Cerebellum (tissue), 4 donors: ENCODE measurements at places on chromosomes 5 and 9.
A peak's percentile ranks its signal among the peaks of the same experiment; 100 is the strongest.

- DNase-seq = no peak
Measured at GRCh38 chr5:124527220-124527991, 219.0 kb downstream of the ZNF608 start.

GRCh38 chr5:14097998-14098471, 45.1 kb upstream of the TRIO start:
- DNase-seq = no peak

- no peak for DNase-seq
Measured at GRCh38 chr5:130978475-130978874, 186.6 kb downstream of the HINT1 start.

- DNase-seq = no peak
Measured at GRCh38 chr5:136023958-136024541, 4.7 kb upstream of the TGFBI start.

GRCh38 chr9:126673689-126674364, 60.1 kb downstream of the LMX1B start:
- DNase-seq = peak; percentile 29

DNA sequence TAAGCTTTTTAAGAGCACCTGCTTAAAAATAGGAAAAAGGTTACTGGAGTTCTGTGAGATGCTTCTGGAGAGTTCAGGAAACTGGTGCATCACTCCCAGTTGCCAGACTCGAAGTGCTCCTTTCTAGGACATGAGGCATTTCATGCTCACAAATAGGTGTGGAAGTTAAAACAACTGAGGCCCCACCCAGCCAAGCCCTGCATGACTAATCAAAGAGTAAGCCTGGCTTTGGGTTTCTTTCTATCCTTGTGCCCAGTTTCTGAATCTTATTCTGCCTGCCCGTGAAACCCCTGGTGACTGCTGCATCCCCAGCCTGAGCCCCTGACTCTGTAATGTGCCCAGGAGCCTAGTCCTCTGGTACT, 7.7 kb downstream of the SPINK9 start:
- DNase-seq = no peak

GRCh38 chr5:156598964-156599363, 251.1 kb upstream of the PPP1R2B start:
- no peak for DNase-seq

DNA sequence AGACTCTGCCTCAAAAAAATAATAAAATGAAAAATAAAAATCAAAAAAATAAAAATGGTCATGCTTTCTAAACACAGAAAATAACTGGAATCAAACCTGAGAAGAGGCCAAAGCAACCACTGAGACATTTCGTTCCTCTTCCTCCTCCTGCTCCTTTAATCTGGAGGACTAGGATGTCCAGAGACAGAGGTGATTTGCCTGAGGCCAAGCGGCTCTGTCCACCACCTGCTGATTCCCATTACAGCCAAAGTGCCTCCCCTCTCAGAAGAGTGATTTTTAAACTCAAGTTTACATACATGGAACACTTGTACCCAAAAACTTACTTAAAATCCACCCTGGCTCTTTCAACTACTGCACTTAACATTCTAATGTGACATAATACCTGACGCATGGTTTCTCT, 65.6 kb downstream of the TLE1 start:
- DNase-seq = no peak

GRCh38 chr5:146188358-146188757, 5.9 kb upstream of the LARS1 start:
- DNase-seq = no peak

GRCh38 chr5:56457887-56458812, 225.0 kb upstream of the ANKRD55 start:
- DNase-seq = peak; percentile 78

DNA sequence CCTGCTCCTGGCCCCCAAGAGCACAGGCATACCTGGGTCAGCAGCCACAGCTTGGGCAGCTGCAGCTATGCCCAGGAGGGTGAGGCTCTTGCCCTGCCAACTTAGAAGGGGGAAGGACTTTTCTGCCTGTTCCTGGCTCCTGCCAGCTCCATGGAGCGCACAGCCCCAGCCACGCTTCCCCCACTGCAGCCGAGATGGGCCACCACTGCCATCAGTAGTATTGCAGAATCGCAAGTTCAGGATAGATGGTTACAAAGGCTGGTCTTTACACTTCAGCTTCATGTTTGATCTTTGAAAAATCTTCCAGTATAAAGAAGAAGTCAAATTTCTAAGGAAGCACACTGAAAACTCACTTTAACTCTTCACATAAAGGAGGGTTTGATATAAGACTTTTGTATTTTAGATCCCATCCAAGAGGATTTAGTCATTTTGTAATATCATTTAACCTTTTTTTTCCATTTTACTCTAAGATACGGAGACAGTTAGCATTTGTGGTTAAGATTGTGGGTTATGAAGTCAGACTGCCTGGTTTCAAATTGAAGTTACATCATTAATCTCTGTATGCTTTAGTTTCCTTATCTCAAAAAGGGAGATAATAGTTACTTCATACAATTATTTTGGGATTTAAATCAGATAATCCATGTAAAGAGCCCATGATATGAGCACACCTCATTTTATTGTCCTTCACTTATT, 81.8 kb downstream of the NLN start:
- DNase-seq = no peak

DNA sequence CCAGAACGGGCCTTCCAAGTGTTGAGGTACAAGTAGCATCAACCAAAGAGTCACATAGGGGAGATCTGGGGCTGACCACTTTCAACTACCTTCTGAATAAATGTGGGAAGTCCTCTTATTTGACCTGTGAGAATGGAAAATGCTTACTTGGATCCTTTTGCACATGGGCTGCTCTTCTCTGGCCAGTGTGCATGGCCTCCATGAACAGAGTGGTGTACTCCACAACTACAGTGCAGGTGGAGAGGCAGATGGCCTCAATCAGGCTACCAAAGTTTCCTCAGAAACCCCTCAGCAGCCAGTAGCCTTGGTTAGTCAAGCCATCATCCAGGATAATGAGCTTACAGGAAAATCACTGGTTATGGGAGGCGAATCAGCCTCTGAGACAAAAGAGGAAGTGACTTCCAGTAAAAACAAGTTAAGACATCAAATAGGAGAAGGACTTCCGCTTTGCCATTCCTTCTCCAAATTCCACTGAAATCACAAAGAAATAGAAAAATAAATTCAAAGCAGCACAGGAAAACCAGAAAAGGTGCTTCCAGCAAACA, 18.3 kb upstream of the FCHO2 start:
- DNase-seq = no peak

DNA sequence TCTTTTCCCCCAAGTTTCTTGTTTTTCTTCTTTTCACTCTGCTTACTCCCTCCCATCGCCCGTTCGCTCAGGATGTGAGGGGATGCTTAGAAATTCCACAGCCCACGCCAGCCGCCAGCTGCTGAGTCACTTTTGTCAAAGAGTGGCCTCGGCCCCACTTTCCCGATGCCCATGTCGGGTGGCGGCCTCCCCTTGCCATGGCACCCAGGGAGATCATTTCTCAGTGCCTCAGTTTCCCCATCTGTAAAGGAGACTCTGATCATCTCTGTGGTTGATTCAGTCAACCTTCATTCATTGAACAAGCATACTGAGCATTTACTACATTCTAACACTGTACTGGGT, 353 bp upstream of the PDGFRB start:
- no peak for DNase-seq

DNA sequence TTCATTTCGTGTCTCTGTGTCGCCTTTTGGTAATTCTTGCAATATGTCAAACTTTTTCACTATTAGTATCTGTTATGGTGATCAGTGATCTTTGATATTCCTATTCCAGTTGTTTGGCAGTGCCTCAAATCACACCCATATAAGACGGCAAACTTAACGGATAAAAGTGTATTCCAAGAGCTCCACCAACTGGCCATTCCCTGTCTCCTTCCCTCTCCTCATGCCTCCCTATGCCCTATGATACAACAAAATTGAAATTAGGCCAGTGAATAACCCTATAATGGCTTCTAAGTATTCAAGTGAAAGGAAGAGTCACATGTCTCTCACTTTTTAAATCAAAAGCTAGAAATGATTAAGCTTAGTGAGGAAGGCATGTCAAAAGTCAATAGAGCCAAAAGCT, 74.8 kb downstream of the CDK5RAP2 start:
- no peak for DNase-seq

GRCh38 chr5:181054138-181054537, 14.1 kb downstream of the BTNL9 start:
- no peak for DNase-seq

DNA sequence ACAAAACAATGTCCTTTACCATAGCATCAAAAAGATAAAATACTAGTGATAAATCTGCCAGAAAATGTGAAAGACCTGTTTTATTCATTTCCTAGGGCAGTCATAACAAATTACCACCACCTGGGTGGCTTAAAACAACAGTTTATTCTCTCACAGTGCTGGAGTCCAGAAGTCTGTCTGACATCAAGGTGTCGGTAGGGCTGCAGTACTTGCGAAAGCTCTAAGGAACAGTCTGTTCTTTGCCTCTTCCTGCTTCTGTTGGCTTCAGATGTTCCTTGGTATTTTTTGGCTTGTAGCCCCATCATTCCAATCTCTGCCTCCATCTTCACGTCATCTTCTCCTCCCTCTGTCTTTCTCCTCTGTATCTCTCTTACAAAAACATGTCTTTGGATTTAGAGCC, 51.0 kb downstream of the PTPDC1 start:
- DNase-seq = no peak

GRCh38 chr5:95520206-95520605, 34.6 kb downstream of the SKIC3 start:
- peak; percentile 17 for DNase-seq

DNA sequence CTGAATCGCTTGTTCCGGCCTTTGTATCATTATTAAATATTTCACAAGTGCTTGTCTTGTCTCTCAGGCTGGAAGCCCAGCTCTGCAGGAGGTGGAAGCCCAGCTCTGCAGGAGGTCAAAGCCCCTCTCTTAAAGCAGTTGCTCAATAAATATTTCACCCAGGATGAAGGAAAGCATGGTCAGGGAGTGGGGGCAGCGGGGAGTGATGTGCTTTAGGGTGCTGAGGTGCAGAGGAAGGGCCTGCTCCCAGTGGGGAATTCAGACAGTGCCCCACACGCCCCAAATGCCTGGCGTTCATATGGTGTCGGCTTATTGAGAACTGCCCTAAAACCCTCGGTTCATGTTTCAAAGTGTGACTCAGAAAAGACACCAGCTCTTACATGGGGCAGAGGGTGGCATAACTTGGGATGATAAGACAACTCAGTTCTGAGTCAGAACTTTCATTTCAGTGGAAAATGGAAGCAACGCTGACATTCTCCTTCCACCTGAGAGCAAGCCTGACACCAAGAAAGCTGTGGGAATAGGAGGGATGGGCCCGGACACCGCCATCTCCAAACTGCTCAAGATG, 114.3 kb upstream of the DAP start:
- no peak for DNase-seq

DNA sequence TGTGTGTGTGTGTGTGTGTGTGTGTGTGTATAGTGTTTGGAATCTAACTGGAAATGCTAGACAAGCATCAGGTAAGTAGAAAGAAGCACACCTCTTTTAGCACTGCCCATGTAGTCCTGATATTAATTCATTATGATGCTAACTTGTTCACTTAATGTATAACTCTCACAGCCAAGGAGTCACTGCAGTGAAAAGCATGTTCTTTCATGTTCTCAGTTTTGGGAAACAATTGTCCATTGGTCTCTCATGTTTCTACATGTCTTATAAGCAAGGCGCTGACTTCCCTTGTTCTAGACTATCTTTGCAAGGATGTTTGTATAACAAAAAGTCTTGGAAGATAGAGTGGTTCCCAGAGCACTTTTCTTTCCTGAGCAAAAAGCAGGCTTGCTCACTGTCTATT, 148.8 kb upstream of the TNPO1 start:
- DNase-seq = no peak

DNA sequence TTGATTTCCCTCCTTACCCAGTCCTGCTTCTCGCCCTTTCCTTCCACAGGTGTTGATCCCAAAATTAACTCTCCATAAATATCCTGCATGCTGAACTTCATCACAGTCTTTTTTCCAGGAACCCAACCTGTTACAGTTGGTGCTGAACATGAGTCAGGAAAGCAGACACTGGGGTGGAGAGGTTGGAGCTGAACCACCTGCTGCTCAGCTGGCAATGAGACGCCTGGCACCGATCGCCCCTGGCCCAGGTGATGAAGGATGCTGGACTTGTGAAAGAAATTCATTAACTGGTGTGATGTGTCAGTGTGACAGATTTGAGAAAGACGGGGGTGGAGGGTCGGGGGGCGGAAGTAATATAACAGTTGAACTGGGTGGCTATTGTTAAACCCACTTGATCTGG, 30.6 kb downstream of the CPLX2 start:
- peak; percentile 72 for DNase-seq

GRCh38 chr5:52190737-52191136, 597.0 kb upstream of the ITGA1 start:
- no peak for DNase-seq

GRCh38 chr5:148924817-148925216, 98.4 kb downstream of the ADRB2 start:
- DNase-seq = no peak
